ENCODE measurements at places on chromosomes 13 and 19. TPM values are rescaled to one million over a fixed set of nuclear protein-coding genes. Genes with fewer than 3 reads are reported as not detected.

Gene SIGLEC10
- total RNA-seq = not detected

Gene PLEKHF1
- 16.0 TPM for total RNA-seq

Gene BRD4
- 63.8 TPM for total RNA-seq

Gene F10
- 0.76 TPM for total RNA-seq

Gene EFNB2
- total RNA-seq = 10.9 TPM

Gene EDNRB
- 28.9 TPM for total RNA-seq

Gene CPB2
- not detected for total RNA-seq

Gene MBD3L3
- not detected for total RNA-seq

Gene ABCA7
- 18.1 TPM for total RNA-seq

Gene LILRA6
- not detected for total RNA-seq

Gene PTPRH
- total RNA-seq = 2.1 TPM

Gene TDRD3
- 13.1 TPM for total RNA-seq

Gene KLHL1
- not detected for total RNA-seq

Gene ZSCAN4
- not detected for total RNA-seq

Gene TPTE2
- not detected for total RNA-seq

Gene SOX21
- 3.5 TPM for total RNA-seq

Gene ZSCAN5B
- total RNA-seq = 0.10 TPM

Gene SELENOV
- 8.7 TPM for total RNA-seq

Gene RNF6
- total RNA-seq = 18.8 TPM

Gene SULT2A1
- total RNA-seq = not detected

Gene FBXO17
- 27.2 TPM for total RNA-seq

Gene PGLYRP2
- not detected for total RNA-seq

Gene ZNF331
- 33.7 TPM for total RNA-seq

Gene CEACAM7
- 0.24 TPM for total RNA-seq

Gene MTRF1
- 28.7 TPM for total RNA-seq

Gene PNMA8B
- total RNA-seq = 1.7 TPM

Gene CEACAM21
- total RNA-seq = not detected

Gene CAB39L
- 5.9 TPM for total RNA-seq

Gene SWSAP1
- 4.1 TPM for total RNA-seq

Gene MUC16
- total RNA-seq = 0.42 TPM

Gene RDH8
- not detected for total RNA-seq

Gene ZNF541
- total RNA-seq = 0.42 TPM

Gene GRIK5
- total RNA-seq = 42.5 TPM

Gene VSTM1
- not detected for total RNA-seq

Gene KASH5
- total RNA-seq = not detected

Gene CACNG6
- 0.23 TPM for total RNA-seq

Gene PTH2
- total RNA-seq = not detected

Gene GARIN5A
- 13.3 TPM for total RNA-seq

Gene SYDE1
- total RNA-seq = 21.4 TPM

Gene PEPD
- total RNA-seq = 89.2 TPM

Gene PTPRS
- total RNA-seq = 225 TPM

Gene TTC9B
- total RNA-seq = 0.63 TPM

Gene OVOL3
- not detected for total RNA-seq

Gene NCR1
- 0.78 TPM for total RNA-seq

Gene ERCC2
- total RNA-seq = 84.7 TPM

Gene ZNF524
- 16.5 TPM for total RNA-seq

Gene TEAD2
- total RNA-seq = 82.5 TPM

Gene CDC37
- 183 TPM for total RNA-seq

Gene NLRP9
- total RNA-seq = not detected

Gene LYPD3
- 3.0 TPM for total RNA-seq

Gene CCL25
- total RNA-seq = not detected

Gene BSPH1
- total RNA-seq = not detected

Gene COL4A2
- total RNA-seq = 131 TPM

Gene OR7A5
- total RNA-seq = not detected

Gene TMEM190
- not detected for total RNA-seq

Gene SIGLEC14
- not detected for total RNA-seq

Gene POU2F2
- 2.4 TPM for total RNA-seq

Gene ZNF324
- total RNA-seq = 11.4 TPM

Gene FKBP8
- 367 TPM for total RNA-seq

Data from GM23338 (cell line).